Esophagus squamous epithelium (tissue), 5 donors: ENCODE measurements at places on chromosomes 1 and 21. TPM values are rescaled to one million over a fixed set of nuclear protein-coding genes. Genes with fewer than 3 reads are reported as not detected.

- no peak for DNase-seq
Measured at GRCh38 chr1:210506689-210507088, 178.0 kb downstream of the HHAT start.

- no peak for DNase-seq
Measured at GRCh38 chr1:216894494-216894893, 171.3 kb upstream of the ESRRG start.

GRCh38 chr1:226128487-226129075 lies 58.0 kb downstream of the ACBD3 start:
- DNase-seq: no peak

DNA sequence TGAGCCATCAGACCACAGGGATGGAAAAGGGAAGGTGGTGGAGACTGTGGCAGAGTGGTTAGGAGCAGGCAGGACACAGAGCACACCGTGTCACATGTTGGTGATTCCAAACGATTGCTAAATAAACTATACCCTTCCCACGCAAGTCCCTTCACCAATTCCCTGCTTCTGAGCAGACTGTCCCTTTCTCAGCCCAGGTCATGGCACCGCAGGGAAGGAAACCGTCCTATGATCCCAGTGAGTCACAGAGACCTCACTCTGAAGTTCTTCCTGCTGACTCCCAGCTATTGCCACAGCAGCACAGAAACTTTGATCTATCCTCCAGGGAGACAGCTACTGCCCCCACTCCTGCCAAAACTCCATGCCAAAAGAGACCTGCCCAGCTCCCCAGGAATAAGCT lies 19.2 kb downstream of the RIMS3 start:
- DNase-seq: no peak

- no peak for DNase-seq
Measured at GRCh38 chr1:211734359-211734758, 58.9 kb upstream of the NEK2 start.

DNA sequence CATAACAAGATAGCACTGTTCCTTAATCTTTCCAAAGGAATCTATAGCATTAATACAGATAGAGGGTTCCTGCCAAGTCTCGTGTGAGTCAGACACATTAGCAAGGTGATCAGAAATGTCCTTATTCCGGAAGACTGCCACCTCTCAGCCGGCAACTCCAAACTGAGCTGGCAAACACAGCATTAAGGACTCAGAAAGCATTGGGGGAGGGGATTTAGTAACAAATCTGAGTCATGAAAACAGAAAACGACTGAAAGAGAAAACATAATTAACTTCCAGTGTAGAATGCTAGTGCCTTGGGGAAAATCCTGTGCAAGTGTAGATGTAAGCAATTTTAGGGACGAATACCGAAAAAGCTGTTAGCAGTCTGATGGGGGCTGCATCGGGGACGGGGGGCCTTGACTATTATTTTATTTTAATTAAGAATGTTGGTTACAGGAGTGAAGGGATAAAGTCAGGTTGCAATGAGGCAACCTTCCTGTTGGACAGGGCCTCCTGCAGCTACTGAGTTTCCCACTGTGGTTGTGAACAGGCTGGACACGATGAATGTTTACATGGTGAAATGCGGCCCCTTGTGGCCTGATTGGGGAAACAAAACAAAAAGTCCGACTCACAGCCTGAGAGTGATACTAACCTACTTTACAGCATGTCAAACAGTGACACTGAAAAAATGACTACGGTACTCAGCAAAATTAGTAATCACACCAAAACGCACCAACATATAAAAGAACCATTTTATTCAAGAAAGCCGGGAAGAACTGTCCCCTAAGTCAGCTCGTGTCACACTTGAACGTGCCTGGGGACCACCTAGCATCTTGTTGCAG lies 20.7 kb downstream of the MIS18A start:
- DNase-seq: no peak

GRCh38 chr1:203121186-203122015 lies 6.1 kb upstream of the ADORA1 start:
- no peak for DNase-seq

DNA sequence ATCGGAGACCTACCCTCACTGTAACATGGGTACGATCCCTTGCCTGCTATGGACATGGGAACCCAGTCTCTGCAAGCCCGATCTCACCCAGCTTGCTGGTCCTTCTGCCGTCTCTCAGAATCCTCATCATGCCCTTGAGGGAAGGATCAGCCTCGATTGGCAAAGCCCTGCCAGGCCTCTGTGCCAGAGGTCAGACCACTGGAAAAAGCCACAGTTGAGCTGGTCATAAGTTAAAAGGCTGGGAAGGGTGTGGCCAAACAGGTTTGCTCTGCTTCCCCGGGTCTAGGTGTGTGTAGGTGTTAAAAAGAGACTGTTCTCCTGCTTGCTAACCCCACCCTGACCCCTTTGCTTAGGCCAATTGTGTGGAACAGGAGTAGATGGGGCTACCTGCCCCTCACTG lies 19.5 kb upstream of the PADI3 start:
- no peak for DNase-seq

DNA sequence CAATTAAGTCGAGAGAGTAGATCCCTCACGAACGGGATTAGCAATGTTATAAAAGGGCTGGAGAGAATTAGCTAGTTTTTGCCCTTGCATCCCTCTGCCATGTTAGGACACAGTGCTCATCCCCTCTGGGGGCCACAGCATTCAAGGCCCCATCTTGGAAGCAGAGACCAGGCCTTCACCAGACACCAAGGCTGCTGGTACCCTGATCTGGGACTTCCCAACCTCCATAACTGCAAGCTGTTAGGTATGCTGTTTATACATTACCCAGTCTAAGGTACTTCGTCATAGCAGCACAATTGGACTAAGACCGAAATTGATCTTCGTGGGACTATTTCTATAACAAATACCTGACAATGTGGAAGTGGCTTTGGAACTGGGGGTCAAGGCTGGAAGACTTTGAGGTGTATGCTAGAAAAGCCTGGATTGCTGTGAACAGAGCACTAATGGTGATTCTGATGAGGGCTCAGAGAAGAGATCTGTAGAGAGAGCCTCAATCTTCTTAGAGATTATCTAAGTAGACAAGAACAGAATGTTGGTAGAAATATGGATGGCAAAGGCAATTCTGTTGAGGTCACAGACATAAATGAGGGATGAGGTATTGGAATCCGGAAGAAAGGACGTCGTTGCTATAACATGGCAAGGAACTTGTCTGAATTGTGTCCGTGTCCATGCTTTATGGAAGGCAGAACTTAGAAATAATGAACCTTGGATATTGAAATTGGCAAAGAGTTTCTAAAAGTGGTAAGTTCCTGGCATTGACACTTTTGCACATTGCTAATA lies 83.8 kb upstream of the KIF26B start:
- no peak for DNase-seq

DNA sequence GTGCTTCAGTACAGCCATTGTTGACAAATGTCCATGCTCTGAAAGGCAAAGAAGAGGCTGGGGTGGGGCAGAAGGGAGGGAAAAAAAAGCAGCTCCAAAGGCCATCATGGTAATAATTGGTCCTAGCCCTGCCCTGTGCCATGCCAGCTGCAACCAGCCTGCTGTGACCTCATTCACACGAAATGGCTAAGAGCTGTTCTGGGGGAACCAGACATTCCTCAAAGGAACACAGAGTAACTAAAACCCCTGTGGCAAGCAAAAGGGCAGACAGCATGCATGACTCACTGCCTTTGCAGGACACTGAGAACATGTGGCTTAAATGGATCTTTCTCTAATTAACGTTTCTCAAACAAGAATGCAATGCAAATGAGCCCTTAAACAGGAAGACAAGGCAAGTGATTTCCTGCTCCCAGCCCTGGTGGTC lies 42.3 kb downstream of the STYXL2 start:
- DNase-seq: no peak

- no peak for DNase-seq
Measured at GRCh38 chr1:93771843-93772242, 90.2 kb upstream of the BCAR3 start.

- no peak for DNase-seq
Measured at GRCh38 chr21:16427587-16428087, 697.9 kb downstream of the USP25 start.

Gene ADAMTS4
- 2.6 TPM for total RNA-seq

Gene TFF1
- total RNA-seq: not detected

Gene TEX35
- not detected for total RNA-seq

Gene OR2M3
- total RNA-seq: not detected

Gene MAP3K21
- 6.4 TPM for total RNA-seq
